Left hindlimb (tissue), 1 donor: ENCODE measurements at places on chromosomes 12 and 14.

DNA sequence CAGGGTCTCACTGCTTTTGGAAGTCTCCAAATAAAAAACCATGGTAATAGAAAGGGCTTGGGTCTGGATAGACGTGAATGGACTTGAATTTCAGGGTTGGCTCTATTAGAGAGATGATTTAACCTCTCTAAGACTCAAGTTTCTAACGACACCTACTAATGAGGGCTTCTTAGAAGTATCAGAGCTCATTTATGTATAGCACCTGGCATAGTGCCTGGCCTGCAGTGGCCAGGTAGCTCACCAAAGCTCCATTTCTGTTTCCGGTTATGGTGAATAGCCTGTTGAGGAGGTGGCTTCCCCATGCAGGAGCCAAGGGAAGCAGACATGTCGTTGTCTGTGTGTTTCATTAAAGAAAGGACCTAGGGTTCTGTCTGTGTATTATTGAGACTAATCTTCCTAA, 108.6 kb downstream of the ETV6 start:
- DNase-seq: no peak

- DNase-seq: no peak
Measured at GRCh38 chr14:94088516-94088915, 7.4 kb downstream of the IFI27L1 start.

- DNase-seq: no peak
Measured at GRCh38 chr12:122918827-122919226, 22.9 kb upstream of the VPS37B start.

GRCh38 chr14:54189748-54190354, 207.0 kb upstream of the CDKN3 start:
- no peak for DNase-seq

DNA sequence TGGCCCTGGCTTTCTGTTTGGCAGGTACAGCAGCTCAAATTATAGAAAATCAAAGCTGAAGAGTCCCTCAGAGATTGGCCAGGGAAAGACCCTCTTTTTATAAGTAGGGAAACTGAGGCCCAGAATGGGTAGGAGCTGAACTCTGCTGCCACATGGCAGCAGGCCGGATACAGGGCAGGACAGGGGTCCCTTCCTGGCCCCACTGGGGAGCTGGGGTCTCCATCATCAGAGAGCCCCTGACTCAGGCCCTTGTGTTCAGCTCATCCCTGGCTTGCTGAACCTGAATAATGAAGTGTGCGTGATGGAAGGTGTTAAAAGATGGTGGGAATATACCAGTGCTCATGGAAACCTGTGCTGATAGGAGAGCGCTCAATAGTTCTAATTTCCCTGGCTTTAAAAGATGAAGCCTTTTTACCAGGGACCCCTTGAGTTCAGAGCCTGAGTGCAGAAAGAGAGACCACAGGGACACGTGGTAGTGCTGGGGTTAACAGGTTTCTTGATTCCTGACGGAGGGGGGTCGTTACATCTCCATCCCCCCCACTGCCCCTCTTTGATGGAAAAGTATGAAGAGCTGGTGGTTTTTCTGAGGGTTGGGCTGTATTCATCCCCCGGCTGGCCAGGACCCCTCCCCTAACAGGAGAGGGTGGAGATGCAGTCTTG, 4.4 kb downstream of the DLK1 start:
- peak; percentile 32 for DNase-seq

DNA sequence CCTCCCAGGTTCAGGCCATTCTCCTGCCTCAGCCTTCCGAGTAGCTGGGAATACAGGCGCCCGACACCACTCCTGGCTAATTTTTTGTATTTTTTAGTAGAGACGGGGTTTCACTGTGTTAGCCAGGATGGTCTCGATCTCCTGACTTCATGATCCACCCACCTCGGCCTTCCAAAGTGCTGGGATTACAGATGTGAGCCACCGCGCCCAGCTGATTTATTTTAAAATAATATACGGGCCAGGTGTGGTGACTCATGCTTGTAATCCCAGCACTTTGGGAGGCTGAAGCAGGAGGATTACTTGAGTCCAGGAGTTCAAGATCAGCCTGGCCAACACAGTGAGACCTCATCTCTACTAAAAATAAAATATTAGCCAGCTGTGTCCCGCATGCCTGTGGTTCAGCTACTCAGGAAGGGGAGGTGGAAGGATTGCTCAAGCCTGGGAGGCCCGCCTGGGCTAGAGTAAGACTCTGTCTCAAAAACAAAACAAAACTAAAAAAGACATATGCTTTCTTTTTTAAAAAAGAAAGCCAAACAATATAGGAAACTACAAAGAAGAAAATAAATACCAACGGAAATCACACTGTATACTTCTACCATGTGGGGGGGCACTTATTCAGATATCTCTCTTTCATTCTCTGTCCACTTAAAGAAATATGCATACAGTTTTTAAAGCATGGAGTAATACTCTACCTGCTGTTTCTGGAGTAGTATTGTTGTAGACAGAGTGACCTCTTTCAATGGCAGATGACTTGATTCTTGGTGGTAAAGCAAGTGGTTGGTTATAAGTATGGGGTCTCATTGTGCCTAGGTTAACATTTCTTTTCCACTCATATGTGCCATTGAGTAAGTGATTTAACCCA, 930 bp upstream of the MIA2 start:
- DNase-seq: no peak

DNA sequence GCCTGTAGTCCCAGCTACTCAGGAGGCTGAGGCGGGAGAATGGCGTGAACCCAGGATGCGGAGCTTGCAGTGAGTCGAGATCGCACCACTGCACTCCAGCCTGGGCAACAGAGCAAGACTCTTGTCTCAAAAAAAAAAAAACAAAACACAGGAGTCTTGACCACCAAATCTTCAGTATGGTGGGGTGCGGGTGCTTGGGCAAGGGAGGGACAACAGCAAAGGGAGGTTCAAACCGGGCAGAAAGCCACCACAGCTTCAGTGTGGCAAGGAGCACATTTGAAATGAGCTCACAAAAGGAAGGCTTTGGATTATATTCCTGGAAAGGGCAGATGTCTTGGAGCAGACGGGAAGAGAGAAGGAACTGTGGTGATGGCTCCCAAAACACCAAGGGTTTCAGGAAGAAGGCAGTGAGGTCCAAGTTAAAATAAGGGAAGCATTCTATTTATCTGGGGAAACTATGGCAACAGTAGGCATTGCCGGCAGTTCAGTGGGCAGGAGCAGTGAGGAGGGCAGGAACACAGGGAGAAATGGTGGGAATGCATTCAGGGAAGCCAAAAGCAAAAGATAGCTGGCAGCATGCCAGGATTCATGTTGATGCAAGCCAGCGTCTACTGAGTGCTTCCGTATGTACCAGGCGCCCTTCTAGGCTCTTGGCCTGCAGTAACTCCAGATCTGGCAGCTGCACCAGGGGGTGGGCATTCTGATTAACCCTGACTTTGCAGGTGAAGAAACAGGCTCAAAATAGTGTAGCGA, 51.0 kb upstream of the SRSF5 start:
- DNase-seq: peak; percentile 86

DNA sequence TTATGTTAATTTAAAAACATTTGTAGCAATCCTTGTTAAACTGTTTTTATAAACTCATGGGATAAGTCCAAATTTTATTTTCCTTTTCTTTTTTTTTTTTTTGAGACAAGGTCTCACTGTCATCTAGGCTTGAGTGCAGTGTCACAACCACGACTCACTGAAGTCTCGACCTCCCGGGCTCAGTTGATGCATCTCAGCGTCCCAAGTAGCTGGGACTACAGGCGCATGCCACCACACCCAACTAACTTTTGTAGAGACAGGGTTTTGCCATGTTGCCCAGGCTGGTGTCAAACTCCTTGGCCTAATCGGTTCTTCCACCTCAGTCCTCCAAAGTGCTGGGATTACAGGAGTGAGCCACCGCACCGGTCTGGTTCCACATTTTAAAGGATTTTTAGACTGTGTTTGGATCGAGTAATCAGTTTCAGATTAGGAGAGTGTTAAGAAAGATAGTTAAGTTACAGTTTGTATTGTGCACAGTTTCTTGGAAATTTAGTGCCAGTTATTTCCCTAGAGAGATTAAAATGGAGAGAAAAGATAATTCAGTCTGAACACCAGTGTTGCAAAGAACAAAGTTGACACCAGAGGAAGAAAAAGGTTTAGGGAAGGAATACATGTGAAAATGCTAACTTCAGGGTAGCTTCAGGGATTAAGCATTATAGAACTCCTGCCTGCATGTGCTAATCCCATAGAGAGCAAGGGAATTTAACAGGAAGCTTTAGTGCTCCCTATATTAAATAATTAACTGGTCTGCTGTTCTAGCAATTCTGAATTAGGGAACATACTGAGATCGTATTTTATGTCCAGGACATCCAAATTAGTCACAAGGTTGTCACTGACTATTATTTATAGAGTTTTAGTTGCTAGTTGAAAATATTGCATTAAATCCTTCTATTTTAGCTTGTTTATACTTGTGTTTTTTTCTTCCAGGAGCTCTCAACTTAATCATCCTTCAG, 10.1 kb downstream of the RAP1B start:
- no peak for DNase-seq

DNA sequence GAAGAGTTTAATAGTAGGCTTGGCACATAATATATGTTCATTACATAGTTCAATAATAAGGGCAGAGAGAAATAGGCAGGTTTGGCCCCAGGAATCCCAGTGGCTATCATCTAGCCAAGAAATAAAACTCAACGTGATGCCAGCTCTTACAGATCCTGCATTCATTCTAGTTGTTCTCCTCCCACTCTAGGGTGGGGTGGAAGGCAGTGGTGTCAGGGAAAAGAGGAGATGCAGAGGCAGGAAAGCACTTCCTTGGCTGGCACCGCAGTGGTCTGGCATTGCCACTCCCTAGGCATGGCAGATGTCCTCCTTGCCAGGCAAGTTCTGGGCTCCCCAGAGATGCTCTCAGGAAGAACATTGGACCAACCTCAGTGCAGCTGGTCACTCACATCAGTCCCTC, 383.6 kb downstream of the GRIN2B start:
- DNase-seq: no peak

DNA sequence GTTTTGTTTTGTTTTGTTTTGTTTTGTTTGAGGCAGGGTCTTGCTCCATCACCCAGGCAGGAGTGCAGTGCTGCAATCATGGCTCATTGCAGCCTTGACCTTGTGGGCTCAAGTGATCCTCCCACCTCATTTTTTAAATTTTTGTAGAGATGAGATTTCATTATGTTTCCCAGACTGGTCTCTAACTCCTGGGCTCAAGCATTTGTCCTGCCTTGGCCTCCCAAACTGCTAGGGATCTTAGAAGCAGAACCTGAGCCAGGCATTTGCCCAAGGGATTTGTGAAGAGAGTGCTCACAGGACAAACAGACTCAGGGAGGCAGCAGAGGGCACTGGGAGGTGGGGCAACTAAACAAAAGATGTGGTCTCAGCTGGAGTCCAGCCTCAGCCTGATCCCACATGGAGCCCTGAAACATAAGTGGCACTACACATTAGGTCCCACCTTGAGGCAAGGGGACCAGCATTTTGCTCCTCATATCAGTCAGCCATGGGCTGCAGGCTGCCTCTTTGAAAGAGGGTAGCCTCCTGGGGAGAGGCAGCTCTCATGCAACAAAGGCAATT, 86.2 kb upstream of the CMKLR1 start:
- no peak for DNase-seq

DNA sequence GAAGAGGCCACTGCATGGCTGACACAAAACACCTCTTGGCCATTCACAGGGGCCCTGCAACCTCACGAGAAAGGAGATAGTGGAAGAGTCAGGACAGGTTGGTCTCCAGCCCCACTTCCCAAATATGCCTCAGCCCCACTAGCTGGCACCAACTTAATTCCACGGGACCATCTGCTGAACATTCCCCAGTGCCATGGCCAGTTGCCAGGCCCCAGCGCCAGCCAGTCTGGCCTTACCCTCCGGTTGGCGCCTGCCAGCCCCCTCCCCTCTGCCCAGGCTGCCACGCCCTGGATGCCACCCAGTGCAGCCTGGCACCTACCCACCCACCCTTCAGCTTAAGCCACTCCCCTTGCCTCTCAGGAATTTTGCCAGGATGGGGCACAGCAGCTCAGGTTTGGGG, 21.2 kb upstream of the HSPB8 start:
- DNase-seq: peak; percentile 54

GRCh38 chr14:101559624-101560533, 1.4 kb upstream of the DIO3 start:
- peak; percentile 54 for DNase-seq

- no peak for DNase-seq
Measured at GRCh38 chr14:22112004-22112403, 438.4 kb upstream of the OR4E1 start.

DNA sequence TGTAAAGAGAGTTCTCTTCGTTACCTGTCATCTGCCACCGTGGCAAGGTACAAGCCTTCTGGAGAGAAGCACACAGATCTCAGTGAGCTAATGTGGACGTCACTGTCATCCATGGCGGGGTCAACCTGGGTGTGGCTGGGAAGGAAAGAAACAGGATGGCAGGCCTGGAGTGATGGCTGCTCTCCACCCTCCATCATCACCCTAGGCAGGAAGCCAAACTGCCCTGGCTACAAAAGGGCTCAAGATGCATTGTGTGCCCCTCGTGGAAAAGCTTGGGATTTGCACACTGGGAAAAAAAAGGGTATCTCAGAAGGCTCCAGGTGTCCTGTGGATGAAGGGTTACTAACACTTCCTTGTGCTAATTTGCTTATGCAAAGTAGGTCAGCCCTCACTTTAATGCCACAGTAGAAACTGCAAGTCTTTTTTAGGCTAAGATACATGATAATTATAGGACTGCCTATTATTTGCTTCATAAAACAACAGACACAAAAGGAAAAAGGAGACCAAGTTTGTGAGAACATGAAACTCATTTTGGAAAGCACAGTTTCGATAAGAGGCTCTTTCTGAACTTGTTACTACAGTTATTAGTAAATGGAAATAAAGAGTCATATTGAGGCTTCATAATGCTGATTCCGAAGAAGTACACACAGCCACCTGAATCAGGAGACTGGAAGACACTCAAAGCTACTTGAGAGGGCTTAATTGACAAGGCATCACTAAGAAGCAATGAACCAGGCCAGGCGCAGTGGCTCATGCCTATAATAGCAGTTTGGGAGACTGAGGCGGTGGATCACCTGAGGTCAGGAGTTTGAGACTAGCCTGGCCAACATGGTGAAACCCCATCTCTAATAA, 18.9 kb downstream of the RFC5 start:
- DNase-seq: no peak

GRCh38 chr12:11901701-11902524, 168.8 kb upstream of the BCL2L14 start:
- no peak for DNase-seq

GRCh38 chr14:94768141-94768520, 1.8 kb downstream of the GSC start:
- no peak for DNase-seq
